ENCODE measurements at places on chromosomes 1 and 21.
A peak's percentile ranks its signal among the peaks of the same experiment; 100 is the strongest.

GRCh38 chr1:52973841-52974240, 46.8 kb downstream of the SCP2 start:
- no peak for DNase-seq

- DNase-seq: peak; percentile 40
Measured at GRCh38 chr1:209751627-209752231, 4.1 kb upstream of the TRAF3IP3 start.

GRCh38 chr1:105556266-105556665, 1500.2 kb upstream of the PRMT6 start:
- DNase-seq: no peak

DNA sequence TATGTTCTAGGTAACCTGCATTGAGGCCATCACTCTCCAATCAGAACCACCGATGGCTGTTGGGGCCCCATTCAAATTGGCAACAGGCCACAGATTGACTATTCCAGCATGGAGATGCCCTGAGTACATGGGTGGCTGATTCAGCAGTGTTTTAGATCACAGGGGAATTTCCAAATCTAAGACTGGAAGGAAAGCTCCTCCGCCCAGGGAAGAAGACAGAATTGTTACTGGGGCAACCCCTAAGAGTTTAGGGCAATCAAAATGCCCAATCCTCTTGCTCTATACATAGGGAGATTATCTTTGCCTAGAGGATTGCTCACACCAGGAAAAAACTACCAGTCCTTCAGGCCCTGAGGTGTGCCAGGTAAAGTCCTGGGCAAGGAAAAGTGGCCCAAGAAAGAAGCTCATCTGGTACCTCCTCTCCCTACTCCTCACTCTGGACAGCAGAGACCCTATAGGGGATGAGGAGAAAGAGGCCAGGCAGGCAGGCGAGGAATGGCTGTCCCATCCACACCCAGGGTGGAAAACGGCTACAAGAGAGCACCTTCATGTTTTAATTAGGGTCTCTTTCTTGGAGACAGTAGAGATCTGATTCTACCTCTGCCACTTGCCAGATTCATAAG, 5.8 kb downstream of the S100A8 start:
- no peak for DNase-seq

GRCh38 chr1:3333903-3334302, 120.6 kb upstream of the ARHGEF16 start:
- no peak for DNase-seq

- DNase-seq: no peak
Measured at GRCh38 chr1:76048219-76048618, 26.3 kb upstream of the ST6GALNAC3 start.

- DNase-seq: peak; percentile 52
Measured at GRCh38 chr1:166479052-166479631, 312.3 kb upstream of the FAM78B start.

DNA sequence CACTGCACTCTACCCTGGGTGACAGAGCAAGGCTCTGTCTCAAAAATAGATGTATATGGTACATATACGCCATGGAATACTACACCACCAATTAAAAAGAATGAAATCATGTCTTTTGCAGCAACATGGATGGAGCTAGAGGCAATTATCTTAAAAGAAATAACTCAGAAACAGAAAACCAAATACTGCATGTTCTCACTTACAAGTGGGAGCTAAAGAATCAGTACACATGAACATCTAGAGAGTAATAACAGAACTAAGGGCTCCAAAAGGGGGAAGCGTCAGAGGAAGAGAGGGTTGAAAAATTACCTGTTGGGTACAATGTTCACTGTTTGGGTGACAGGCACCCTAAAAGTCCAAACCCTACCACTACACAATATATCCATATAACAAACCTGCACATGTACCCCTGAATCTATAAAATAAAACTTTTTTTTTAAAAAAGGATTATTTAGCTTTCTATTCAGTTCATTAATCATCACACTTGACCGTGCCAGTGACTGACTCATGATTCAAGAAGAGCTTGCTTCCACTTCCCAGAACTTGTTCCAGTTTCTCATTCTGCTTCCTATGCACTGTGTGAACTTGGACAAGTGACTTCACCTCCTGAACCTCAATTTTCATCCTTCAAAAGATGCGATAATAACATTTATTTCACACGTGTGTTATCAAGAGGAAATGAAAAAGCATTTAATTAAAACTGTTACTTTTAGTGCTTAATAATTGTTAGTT, 109.6 kb downstream of the PLPP3 start:
- DNase-seq: no peak

DNA sequence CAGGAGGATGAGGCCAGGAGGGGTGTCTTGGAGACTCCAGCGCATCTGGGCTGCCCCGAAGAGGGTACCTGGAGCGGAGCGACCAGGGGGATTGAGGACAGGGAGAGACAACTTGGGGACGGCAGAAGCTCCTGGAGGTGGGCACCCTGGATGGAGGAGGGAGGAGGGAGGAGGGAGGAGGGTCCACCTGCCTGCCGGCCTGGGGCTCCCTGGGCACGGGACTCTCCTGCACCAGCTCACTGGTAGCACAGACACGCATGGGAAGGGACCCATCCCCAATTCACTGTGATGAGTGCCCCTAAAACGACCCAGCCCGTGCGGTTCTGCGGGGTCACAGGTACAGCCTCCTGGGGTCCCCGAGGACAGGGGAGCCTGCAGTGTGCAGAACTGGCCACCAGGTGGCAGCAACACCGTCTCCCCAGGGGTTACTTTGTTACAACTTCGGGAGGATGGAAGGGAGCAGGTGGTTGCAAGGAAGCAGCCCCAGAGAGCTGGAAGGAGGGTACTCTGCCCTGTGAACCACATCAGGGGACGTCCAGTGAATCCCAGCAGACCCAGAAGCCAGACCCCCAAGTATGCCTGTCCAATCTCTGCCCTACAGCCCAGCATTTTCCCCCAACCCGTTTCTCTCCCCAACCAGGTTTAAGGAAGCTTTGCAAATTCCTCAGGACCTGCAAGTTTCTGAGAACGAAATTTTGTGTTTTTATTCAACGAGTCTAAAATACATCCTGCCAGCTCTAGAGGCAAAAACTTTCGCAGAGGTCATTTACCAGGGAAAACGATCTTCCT, 482.4 kb downstream of the NPHP4 start:
- DNase-seq: peak; percentile 62

DNA sequence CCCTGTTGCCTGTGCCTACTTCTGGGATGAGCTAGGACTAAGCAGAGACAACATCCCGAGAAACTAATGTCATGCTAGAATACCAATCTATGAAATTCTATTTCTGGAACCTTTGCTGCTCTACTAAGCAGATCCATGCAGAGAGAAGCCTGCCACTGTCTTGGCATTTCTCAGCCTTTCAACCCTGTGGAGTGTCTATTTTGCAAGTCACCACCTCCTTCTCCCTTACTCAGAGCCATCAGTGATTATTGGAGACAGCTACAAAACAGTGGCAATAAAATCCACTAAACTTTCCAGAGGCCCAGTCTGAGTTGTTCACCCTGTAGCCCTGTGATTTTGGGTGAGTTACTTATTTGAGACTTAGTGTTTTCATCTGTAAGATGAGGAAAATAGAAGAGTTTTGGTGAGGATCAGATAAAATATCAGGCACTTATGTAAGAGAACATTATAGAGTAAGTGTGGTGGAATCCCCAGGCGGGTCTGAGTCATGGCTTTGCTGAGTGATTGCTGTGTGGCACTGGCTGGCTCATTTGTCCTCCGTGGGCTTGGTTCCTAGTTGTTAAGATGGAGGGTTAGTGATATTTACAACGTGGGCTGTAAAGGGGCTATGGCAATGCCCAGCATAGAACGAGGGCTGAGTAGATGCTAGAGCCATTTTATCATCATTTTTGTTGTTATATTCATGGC, 61.1 kb downstream of the FMN2 start:
- DNase-seq: no peak

- DNase-seq: no peak
Measured at GRCh38 chr1:67173988-67174387, 7.7 kb downstream of the IL23R start.

GRCh38 chr1:89701746-89702241, 68.9 kb downstream of the LRRC8C start:
- DNase-seq: peak; percentile 13

DNA sequence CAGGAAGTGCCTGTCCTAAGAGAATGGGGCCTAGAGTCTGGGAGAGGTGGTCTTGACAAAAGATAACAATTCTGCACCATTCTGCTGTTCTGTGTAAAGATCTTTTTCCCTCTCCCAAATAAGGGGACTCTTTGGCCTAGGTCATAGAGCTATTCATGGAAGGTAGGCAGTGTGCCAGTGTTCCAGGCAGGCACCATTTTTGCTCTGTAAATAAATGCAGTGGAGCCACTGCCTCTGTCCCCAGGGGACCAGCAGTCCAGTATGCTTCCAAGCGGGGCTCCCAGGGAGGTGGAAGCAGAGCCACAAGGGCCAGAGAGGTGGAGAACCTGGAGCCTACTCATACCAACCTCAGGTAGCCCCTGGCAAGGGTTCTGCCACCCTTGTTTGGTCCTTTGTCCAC, 25.9 kb downstream of the KCNA2 start:
- DNase-seq: no peak

DNA sequence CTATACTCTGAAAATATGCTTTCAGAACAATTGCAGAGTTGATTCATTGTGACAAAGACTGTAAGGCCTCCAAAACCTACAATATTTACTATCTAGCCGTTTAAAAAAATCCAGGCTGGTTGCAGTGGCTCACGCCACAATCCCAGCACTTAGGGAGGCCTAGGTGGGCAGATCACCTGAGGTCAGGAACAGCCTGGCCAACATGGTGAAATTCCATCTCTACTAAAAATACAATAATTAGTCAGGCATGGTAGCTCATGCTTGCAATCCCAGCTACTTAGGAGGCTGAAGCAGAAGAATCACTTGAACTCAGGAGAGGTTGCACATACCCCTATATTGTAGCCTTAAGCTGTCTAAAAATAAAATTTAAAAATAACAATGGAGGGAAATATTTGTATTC, 5.3 kb upstream of the TFF2 start:
- no peak for DNase-seq

- DNase-seq: no peak
Measured at GRCh38 chr1:241442686-241443085, 76.9 kb downstream of the FH start.

GRCh38 chr1:54850737-54851136, 36.3 kb downstream of the DHCR24 start:
- DNase-seq: no peak

- no peak for DNase-seq
Measured at GRCh38 chr1:177780096-177780700, 189.7 kb downstream of the SEC16B start.

DNA sequence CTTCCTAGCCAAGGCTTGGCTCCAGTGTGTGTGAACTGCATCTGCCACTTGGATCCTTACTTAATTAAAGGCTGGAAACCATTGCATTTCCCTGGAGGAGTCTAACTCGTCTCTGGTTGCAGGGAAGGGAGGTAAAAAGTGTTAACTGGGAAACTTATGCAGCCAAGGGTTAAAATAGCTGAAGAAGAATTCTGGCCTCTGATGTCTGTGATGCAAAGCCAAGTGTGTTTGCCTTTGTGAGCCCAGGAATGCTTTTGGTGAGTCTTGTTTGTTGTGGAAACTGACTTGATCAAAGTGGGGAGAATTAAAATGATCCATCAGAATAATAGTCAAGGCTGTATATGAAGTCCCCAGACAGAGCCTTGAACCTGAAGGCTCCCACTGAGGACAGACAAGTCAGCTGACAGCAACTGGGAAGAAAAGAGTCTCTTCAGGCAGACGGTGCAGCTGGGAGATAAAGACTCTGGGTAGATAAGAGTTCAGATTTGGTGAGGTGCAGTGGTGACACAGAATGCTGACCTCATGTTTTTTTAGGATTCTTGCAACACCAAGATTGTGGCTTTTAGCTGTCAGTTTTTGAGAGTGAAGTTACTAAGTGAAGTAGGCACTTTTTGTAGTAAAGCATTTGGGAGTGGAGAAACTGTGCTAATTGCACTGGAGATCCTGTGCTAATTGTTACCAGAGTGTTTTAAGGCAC, 59.5 kb upstream of the WLS start:
- no peak for DNase-seq

- DNase-seq: no peak
Measured at GRCh38 chr1:228936881-228937280, 201.6 kb downstream of the RHOU start.

GRCh38 chr1:15531682-15532081, 5.0 kb downstream of the DNAJC16 start:
- DNase-seq: no peak

- no peak for DNase-seq
Measured at GRCh38 chr1:190597294-190597693, 119.6 kb upstream of the BRINP3 start.

- DNase-seq: peak; percentile 69
Measured at GRCh38 chr1:23100074-23100748, 68.4 kb downstream of the LUZP1 start.

- no peak for DNase-seq
Measured at GRCh38 chr1:41566274-41566885, 81.9 kb upstream of the EDN2 start.

GRCh38 chr21:16176570-16176969, 446.8 kb downstream of the USP25 start:
- DNase-seq: no peak

- no peak for DNase-seq
Measured at GRCh38 chr21:33011462-33011861, 14.3 kb upstream of the OLIG2 start.

GRCh38 chr1:114609026-114609425, 27.6 kb upstream of the BCAS2 start:
- no peak for DNase-seq

GRCh38 chr1:170513138-170513537, 18.8 kb upstream of the GORAB start:
- DNase-seq: no peak

- DNase-seq: no peak
Measured at GRCh38 chr1:170927955-170928840, 7.1 kb upstream of the MROH9 start.

GRCh38 chr21:44637018-44637850, at the start of gene KRTAP10-10:
Gene KRTAP10-10 (plus strand): TSS chr21:44637356. CDS start chr21:44637418, 62 bp downstream.
- no peak for DNase-seq

DNA sequence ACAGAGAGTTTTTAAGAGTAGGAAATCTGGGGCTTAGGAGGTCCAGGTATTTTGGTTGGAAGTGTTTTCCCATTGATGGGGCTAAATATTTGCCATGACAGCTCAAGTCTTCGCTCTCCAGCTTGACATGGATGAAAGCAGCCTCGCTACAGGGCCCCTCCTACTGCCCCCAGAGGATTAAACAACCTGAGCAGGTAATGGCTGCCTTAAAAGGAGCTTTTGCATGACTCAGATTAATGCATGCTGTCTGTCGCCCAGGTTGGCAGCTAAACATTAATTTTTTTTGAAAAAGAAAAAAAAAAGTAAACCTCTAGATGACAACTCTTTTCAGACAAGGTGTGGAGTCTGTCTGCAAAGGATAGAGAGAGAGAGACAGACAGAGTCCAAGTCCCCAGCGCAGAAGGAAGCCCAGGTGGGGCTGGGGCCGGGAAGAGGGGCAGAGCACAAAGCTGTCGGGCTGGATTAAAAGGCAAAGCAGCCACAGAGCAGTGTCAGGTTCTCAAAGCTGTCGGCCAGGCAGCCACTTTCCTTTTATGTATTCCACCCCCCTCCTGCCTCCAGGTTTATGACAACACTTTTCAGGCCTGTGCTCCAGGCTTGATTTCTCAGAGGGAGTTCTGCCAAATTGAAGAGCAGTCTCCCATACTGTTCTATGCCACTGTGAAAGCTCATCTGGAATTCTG, 127.9 kb downstream of the CLIC6 start:
- DNase-seq: no peak

Data from CD4-positive, alpha-beta T cell treated with Interleukin-21 for 1 hour (primary cell).